Caco-2 (cell line): ENCODE measurements at places on chromosomes 16 and 17. TPM values are rescaled to one million over a fixed set of nuclear protein-coding genes. Genes with fewer than 3 reads are reported as not detected.

Gene LRRC36
- total RNA-seq, result 0.79 TPM in 1 of 2 replicates, not detected in the other

Gene SDK2
- 0.09 and 0.14 TPM in 2 replicates for total RNA-seq

Gene CCL8
- not detected in 2 replicates for total RNA-seq

Gene KRTAP2-1
- not detected in 2 replicates for total RNA-seq

Gene HSD11B2
- 11.3 and 12.3 TPM in 2 replicates for total RNA-seq

Gene ODAD4
- 0.98 and 1.3 TPM in 2 replicates for total RNA-seq

Gene GLG1
- total RNA-seq, result 197 and 210 TPM in 2 replicates

Gene MAPT
- total RNA-seq, result 0.60 and 0.95 TPM in 2 replicates

Gene ZNF597
- 3.7 and 3.8 TPM in 2 replicates for total RNA-seq

Gene PTGES3L
- total RNA-seq, result 1.1 and 1.2 TPM in 2 replicates

Gene ZG16
- 1.4 and 1.9 TPM in 2 replicates for total RNA-seq

Gene GINS2
- total RNA-seq, result 52.5 and 62.9 TPM in 2 replicates

GRCh38 chr17:9016941-9017552 lies 4.3 kb upstream of the NTN1 start:
- no peak overlapping the region for H3K27ac ChIP-seq
- no peak overlapping the region for H3K4me3 ChIP-seq
- H3K36me3 ChIP-seq, result no peaks in the 10 kb centered on the region
- no peak for DNase-seq
- no peaks in the 10 kb centered on the region; the same call in 1 of the 2 replicates for H3K27me3 ChIP-seq
- H3K4me1 ChIP-seq, result no peaks in the 10 kb centered on the region

- peak; percentile 10 for DNase-seq
- no peaks in the 10 kb centered on the region for H3K4me1 ChIP-seq
- H3K27me3 ChIP-seq, result no peaks in the 10 kb centered on the region
- H3K27ac ChIP-seq, result no peak overlapping the region
These were observed 160.1 kb downstream of the MAP2K4 start for GRCh38 chr17:12180644-12181261.

- no peak for DNase-seq
- no peak overlapping the region for H3K27ac ChIP-seq
- no peaks in the 10 kb centered on the region; the same call in 1 of the 2 replicates for H3K36me3 ChIP-seq
- no peaks in the 10 kb centered on the region for H3K27me3 ChIP-seq
- no peaks in the 10 kb centered on the region for H3K4me1 ChIP-seq
These were observed 30.5 kb downstream of the PEMT start for GRCh38 chr17:17560975-17561374.

DNA sequence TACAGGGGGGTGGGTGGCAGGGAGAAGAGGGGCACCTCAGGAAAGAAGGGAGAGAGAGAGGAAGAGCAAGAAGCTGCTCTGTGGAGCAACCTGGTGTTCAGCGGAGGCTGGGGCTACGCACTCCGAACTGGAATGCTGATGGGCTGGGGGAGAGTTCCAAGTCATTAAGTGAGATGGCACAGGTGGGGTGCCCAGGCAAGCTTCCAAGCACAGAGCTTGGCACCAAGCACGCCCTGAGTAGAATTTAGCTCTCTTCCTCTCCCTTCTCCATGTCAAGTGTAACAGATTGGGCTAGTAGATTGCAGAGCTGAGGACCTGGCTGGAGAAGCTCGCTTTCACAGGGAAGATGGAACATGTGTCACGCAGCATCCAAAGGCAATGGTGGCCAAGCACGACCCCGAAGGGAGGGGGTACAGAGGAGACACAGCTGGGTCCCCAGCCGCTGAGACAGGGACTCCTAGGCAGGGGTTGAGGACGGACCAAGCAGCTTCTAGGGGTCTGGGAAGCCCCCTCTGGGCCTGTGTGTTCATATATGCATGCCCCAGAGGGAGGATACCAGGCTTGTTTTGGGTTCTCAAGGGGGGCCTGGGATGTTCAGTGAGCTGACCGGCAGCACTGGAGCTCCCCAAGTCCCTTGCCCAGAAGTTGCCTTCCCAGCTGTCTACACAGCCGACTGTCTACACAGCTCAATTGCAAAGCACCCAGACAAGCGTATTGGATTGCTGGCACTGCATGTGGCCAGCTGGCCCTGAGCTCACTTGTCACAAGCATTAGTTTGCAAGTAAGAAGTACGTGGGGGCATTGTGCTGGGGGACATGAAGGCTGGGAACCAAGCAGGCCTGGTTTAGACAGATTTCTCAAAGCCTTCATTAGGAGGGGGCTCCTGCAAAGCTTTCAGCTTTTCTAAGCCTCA lies 247.8 kb downstream of the ENGASE start:
- H3K27ac ChIP-seq, result no peak overlapping the region
- no peak overlapping the region for H3K4me3 ChIP-seq
- H3K4me1 ChIP-seq, result no peaks in the 10 kb centered on the region
- no peaks in the 10 kb centered on the region for H3K36me3 ChIP-seq
- DNase-seq, result no peak

DNA sequence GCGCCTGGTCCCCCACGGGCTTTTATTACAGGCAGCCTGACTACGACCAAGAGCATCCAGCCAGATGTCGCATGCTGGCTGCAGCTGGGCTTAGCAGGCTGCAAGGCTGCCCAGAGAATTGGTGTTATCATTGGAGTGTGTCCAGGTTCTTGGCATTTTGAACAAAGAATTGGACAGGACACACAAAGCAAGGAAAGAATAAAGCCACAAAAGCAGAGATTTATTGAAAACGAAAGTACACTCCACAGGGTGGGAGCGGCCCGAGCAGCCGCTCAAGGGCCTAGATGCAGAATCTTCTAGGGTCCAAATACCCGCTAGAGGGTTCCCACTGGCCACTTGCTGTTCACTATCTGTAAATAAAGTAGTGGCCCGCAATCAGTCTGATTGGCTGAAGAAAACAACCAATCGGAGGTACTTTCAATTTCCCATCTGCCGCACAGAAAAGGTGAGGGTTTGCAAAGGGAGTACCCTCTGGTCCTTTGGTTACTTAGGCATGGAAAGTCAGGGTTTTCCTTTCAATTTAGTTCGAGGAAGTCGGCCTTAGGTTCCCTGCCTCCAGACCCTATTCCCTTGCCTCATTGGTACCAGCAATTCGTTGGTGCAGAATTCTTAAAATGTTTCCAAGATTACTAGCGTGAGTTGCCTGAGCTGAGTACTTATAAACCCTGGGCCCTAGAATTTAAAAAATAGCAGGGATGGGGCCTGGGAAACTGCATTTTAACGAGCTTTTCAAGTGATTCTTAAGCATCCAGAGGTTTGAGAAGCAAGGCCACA lies 38.5 kb upstream of the CNEP1R1 start:
- no peak overlapping the region for H3K4me3 ChIP-seq
- no peaks in the 10 kb centered on the region for H3K27me3 ChIP-seq
- H3K27ac ChIP-seq, result no peak overlapping the region

DNA sequence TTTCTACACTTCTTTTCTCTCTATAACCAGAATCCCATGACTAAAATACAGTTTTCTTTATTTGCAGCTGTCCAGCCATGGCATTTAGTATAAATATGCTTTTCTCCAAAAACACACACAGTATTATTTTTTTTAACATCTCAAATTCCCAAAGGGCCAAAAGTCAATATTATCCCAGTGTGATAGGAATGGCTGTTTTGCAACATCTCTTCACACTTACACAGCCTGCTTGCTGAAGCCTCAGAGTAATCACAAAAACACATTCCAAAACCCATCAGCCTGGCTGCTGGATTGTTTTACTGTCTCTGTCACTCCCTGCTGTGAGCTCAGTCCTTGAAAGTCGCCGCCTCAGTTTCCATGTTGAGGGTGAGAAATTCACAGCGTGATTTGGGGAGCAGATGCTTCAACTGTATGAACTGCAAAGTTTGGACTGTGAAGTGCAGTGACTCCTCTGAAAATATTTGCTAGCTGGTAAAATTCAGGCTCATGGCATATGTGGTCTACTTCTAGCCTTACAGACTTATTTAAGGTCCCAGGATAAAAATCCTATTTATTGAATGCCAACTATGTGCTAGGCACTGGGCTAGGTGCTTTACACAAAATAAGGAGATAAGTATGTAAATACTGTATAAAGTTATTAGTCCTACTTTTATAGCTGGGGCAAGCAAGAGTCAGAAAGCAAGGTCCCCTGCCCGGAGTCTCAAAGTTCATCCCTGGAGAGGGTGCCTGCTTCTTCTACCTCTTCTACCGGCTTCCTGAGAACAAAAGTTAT lies 116.5 kb downstream of the SOCS1 start:
- DNase-seq, result no peak
- H3K4me3 ChIP-seq, result no peak overlapping the region
- H3K36me3 ChIP-seq, result no peaks in the 10 kb centered on the region
- H3K27ac ChIP-seq, result peak overlapping the region; percentile 72

- no peak overlapping the region for H3K27ac ChIP-seq
- no peak overlapping the region for H3K4me3 ChIP-seq
- no peaks in the 10 kb centered on the region for H3K36me3 ChIP-seq
- DNase-seq, result no peak
- H3K27me3 ChIP-seq, result no peaks in the 10 kb centered on the region
These were observed 82.9 kb downstream of the LMF1 start for GRCh38 chr16:887846-888245.

- H3K4me1 ChIP-seq, result no peaks in the 10 kb centered on the region
- no peak overlapping the region for H3K4me3 ChIP-seq
These were observed 120.2 kb upstream of the HLF start for GRCh38 chr17:55144518-55144917.

- peak; percentile 68 for DNase-seq
- H3K36me3 ChIP-seq, result no peaks in the 10 kb centered on the region
- H3K4me1 ChIP-seq, result peaks cover 20% of the 10 kb centered on the region
- peak overlapping the region; percentile 37 for H3K27ac ChIP-seq
These were observed 3.7 kb upstream of the MYL4 start for GRCh38 chr17:47205419-47205963.

- DNase-seq, result no peak
- no peaks in the 10 kb centered on the region for H3K4me1 ChIP-seq
- no peak overlapping the region for H3K27ac ChIP-seq
These were observed 26.1 kb upstream of the CBFA2T3 start for GRCh38 chr16:89002851-89003830.

DNA sequence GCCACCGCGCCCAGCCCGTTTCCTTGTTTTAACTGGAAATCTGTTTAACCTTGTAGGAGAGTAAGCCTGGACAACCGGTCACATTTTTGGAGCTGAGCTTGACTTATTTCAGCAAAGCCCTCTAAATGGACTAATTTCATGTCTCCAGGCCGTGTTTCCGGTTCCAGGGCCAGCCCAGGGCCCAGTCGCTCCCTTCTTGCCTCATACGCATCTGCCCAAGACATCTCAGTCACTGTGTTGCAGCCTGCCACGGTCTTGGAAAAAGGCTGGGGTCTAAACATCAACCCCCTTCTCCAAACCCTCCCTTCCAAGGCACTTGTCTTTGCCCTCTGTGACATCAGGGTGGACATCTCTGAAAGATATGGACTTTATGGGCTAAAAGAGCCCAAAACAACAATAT lies 18.9 kb downstream of the PLEKHG4 start:
- H3K27ac ChIP-seq, result no peak overlapping the region
- no peaks in the 10 kb centered on the region for H3K36me3 ChIP-seq
- no peaks in the 10 kb centered on the region for H3K27me3 ChIP-seq
- no peak overlapping the region for H3K4me3 ChIP-seq
- no peak for DNase-seq
- H3K4me1 ChIP-seq, result no peaks in the 10 kb centered on the region

- no peak overlapping the region for H3K4me3 ChIP-seq
- no peaks in the 10 kb centered on the region for H3K27me3 ChIP-seq
- H3K36me3 ChIP-seq, result no peaks in the 10 kb centered on the region
- H3K27ac ChIP-seq, result no peak overlapping the region
- DNase-seq, result no peak
These were observed 271.6 kb downstream of the ABCC12 start for GRCh38 chr16:47884116-47884725.

DNA sequence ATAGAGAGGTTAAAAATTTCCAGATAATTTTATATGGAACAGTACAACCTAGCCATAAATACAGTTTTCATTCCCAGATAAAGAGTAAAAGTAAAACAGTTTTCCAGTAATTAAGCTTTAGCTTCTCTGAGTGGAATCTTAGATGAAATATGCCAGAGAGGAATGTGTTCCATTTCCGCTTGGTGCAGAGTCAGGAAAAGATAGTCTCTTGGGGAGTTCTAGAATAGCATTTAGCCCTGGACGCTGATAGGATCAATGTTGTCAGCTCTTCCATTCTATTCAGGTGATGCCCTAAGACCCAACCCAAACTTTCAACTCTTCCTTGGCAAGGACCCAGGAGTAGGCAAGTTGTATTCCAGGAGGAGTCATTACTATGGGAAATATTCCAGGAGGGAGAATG lies 30.9 kb upstream of the ABCA3 start:
- H3K4me3 ChIP-seq, result no peak overlapping the region
- DNase-seq, result no peak
- no peaks in the 10 kb centered on the region for H3K4me1 ChIP-seq
- H3K27me3 ChIP-seq, result no peaks in the 10 kb centered on the region
- H3K27ac ChIP-seq, result no peak overlapping the region

- no peak overlapping the region for H3K27ac ChIP-seq
- no peak overlapping the region for H3K4me3 ChIP-seq
- H3K4me1 ChIP-seq, result no peaks in the 10 kb centered on the region
- H3K27me3 ChIP-seq, result no peaks in the 10 kb centered on the region; the same call in 1 of the 2 replicates
- no peak for DNase-seq
These were observed 14.9 kb upstream of the CBFA2T3 start for GRCh38 chr16:88991813-88992350.
